HCT116 (cell line): ENCODE measurements at places on chromosomes 6 and 20. TPM values are rescaled to one million over a fixed set of nuclear protein-coding genes. Genes with fewer than 3 reads are reported as not detected.

GRCh38 chr6:146289816-146290588 lies 253.6 kb upstream of the RAB32 start:
- DNase-seq, result no peak

DNA sequence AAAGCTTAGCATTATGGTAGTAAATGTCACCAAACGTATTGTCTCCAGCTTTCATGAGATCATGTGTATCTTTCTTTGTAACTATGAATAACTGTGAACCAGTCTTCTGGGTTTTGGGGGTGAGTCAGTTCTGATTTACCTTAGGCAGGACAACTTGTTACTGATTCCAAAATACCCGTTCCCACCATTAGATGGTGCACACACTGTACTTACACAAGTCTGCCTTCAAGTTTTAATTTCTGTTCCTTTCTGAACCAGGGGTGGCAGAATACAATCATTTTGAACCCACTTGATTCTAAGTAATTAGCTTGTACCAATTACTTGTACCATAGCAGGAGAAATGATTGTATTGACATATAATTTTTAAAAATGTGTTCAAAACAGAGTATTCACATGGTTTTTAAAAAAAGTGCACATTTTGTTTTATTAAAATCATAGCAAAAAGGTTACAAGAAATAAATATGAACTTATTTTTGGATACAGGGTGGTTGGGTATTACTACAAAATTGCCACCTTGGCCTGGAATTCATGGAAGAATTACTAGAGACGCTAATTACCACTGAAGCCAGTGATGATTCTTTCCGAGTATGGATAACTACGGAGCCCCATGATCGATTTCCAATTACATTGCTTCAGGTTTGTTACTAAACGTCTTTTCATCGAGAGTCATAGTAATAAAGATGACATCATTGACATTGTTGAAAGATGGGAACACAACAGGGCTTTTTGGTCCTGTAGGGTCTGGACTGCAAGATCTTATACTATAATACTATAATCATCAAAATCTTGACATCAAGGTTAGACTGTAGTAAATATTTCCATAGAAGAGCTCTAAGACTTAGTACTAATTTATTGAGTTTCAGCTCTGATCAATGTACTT lies 75.2 kb upstream of the GLP1R start:
- DNase-seq, result peak; percentile 72

TNXB gene
- 8.5 TPM for total RNA-seq

DNA sequence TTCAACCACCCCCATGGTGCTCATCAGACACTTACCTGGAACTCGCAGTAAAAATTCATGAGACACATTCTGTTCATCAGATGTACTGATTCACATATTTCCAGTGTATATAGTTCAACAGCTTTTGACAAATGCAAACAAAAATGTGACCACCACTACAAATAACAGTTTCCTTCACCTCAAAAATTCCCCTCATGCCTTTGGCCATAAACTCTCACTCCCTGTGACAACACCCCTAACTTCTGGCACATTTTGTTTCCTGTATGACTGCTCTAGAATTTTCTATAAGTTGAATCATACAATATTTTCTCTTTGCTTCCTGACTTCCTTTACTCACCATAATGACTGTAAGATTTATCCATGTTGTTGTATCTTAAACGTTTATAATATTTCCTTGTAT lies 63.7 kb downstream of the C6orf118 start:
- DNase-seq, result no peak

- DNase-seq, result no peak
Observed at GRCh38 chr20:44343162-44343675, 6.4 kb downstream of the R3HDML start.

- no peak for DNase-seq
Observed at GRCh38 chr20:56943946-56944945, 315.1 kb downstream of the TFAP2C start.

NNAT gene
- not detected for total RNA-seq

- DNase-seq, result no peak
Observed at GRCh38 chr6:41043151-41043550, 884 bp downstream of the TSPO2 start.

GRCh38 chr6:38924791-38925509 lies 123.6 kb upstream of the GLP1R start:
- DNase-seq, result no peak

GRCh38 chr20:21804802-21805201 lies 99.3 kb downstream of the PAX1 start:
- no peak for DNase-seq

GRCh38 chr6:29763491-29764289 lies 40.5 kb downstream of the HLA-F start:
- no peak for DNase-seq

MATN4 gene
- 0.64 TPM for total RNA-seq

BLOC1S5 gene
- 12.0 TPM for total RNA-seq

- DNase-seq, result no peak
Observed at GRCh38 chr6:145531822-145532221, 203.5 kb downstream of the EPM2A start.

DNA sequence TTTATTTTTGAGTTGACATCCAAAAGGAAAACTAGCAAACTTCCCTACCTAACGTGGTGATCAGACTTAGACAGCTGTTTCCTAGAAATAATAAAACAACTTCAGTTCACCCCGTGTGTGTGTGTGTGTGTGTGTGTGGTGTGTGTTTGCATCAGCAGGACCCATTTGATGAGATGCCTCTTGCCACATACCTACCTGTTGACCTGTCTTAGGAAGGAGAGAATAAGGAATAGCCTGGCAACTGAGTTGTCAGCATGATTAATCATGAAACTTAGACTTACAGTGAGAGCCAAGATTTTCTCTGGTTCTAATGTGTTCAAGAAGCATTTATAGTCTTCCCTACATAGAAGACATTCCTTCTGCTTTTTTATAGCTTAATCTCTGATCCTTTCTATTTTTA lies 16.1 kb upstream of the PBOV1 start:
- DNase-seq, result no peak

DNA sequence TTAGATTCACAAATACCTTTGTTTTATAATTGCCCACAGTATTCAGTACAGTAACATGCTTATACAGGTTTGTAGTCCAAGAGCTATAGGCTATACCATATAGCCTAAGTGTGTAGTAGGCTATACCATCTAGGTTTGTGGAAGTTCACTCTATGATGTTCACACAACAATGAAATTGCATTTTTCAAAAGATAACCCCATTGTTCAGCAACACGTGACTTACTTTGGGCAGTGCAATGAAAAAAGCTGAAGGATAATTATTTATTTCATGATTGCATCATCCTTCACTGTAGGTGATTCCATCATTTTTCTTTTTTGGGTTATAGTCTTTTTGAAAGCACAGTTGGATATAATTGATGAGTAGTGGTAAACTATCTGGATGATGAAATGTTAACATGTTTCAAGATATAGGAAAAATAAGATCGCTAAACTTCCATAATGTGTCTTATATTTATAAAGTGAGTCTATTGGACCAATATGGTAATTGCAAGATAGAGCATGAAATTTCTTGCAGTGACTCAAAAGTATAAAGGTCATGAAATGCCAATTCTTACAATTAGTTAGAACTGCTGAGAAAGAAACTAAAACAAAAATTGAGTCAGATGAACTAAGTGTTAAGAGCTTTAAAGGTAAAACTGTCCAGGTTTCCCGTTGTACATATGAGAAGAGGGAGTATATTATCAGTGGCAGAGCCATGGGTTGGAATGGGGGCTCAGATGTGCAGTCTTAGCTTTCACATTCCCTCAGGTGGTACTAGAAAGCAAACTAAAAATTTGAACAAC lies 164.4 kb downstream of the ZFAND3 start:
- DNase-seq, result no peak
